ENCODE measurements at places on chromosomes 1 and 21.

- no peak for DNase-seq
Measured at GRCh38 chr1:202085682-202086373, 36.9 kb upstream of the GPR37L1 start.

- DNase-seq = no peak
Measured at GRCh38 chr21:41954654-41955499, 1.1 kb upstream of the C2CD2 start.

DNA sequence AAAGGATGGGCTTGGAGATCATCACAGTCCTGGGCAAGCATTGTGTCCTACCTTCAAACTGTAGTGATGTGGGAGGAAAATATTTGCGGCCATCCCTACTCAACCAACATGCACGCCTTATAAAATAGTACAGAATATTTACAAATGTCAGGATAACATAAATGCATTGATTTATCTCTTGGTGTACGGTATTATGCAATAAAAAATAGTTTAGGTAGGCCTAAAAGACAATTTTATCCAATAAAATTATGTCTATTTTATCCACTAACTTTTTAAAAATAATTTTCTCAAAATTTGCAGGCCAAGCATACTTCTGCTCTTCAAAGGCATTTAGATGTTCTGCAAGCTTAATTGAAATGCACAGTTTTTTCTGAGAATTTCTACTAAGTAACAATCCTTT lies at the start of gene OR2T1:
OR2T1 (plus strand) TSS at position 301 of the 400 bp plus-strand sequence. CDS start 3,100 bp downstream, outside the sequence.
- DNase-seq = no peak

DNA sequence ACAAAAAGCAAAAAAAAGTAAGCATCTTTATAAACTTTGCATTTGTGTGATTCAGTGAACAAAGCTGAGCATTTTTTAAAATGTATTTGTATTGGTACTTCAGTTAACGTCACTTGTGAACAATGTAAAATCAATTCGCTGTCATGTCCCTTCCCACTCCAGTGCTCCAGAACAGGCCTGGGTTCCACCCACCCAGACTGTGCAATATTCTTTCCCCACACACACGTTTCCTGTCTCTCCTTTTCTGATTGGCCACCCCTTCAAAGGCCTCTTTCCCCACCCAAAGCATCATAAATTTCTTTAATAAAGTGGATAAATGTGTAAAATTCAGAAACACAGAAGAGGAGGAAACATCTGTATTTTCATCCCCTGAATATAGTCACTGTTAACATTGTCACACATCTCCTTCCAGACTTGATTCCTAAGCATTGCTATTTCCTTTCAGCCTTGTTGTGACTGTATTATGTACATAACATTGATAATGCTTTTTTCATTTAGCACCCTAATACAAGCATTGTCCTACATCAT lies 12.0 kb downstream of the CLEC20A start:
- DNase-seq = no peak

DNA sequence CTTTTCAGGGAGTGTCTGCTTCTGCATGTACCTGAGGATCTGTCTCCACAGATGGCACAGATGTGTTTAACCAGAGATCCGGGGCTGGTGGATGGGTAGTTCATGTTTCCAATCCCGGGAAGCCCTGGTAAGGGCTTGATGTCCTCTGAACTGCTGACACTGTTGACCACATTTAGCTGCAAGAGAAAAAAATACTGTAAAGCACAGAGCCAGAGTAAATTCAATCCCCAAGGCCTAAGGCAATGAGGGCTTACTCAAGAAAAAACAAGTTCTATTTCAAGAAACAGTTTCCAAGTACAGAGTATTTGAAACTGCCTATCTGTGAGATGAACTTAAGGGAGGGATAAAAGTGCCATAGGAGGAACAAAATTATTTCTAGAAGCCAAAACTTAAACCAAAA lies 25.1 kb downstream of the RXRG start:
- DNase-seq = no peak

- DNase-seq = no peak
Measured at GRCh38 chr1:168728473-168729404, at the start of gene DPT. TSS of gene DPT (minus strand) at chr1:168729206. CDS start at chr1:168729174, 32 bp downstream.

GRCh38 chr21:18368205-18368604 lies 35.4 kb downstream of the TMPRSS15 start:
- no peak for DNase-seq

DNA sequence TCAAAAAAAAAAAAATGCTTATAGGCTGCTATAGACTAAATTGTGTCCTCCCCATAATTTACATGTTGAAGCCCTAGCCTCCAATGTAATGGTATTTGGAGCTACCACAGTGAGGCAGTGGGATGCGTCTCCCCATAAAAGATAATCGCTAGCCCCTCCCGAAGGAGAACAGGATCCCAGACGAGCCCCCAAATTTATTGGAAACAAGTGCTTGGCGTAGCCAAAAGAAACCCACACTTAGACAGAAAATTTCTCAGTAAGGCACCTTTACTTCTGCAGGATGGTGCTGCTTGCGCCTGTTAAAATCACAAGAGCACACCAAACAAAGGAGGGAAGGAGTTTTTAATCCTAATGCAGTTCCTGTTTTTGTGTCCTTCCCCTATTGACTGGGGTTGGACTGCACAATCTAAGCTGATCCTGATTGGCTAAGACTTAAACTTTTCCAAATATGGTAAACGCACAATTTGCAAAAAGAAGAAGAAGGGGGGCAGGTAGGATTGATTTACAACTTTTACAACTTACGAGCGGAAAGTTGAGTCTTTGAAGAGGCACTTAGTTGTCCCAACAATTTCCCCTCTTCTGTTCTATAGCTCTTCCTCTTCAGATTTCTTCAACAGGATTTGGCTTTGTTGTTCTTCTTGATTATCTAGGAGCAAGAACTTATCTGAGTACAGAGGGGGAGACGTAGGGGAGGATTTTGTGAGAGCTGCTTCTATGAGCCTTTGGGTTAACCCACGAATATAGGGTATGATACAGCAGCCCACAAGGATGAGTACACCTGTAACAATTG lies 3.0 kb upstream of the IPP start:
- no peak for DNase-seq

DNA sequence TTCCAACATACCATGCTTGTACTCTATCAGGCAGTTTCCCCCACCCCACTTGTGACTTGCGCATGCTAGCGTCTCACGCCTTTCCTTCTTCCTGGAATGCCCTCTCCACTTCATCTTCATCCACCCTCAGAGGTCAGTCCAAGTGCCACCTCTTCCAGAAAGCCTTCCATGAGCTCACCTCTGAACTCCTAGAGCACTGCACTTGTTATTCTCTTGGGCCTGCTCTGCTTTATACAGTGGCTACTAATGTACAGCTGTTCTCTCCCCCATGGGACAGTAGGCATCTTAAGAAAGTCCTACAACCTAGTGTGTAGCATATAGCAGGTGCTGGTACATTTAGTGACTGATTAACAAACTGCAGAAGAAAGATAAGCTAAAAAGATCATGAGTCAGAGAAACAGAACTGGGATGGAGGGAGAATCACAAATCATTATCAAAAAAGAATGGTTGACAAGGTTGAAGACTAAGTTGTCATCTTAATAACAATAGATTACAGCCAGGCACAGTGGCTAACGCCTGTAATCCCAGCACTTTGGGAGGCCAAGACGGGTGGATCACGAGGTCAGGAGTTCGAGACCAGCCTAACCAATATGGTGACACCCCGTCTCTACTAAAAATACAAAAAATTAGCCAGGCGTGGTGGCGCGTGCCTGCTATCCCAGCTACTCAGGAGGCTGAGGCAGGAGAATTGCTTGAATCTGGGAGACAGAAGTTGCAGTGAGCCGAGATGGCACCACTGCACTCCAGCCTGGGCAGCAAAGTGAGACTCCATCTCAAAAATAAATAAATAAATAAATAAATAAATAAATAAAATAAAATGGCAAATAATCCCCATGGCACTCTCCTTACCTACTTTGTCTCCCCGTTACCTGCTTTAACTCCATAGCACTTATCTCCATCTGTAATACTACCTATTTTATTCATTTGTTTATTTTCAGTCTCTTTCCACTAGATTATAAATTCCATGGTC lies 16.3 kb upstream of the TSPAN1 start:
- no peak for DNase-seq

- no peak for DNase-seq
Measured at GRCh38 chr1:197180252-197180878, 33.9 kb upstream of the ASPM start.

- DNase-seq = no peak
Measured at GRCh38 chr1:217021400-217021799, 298.2 kb upstream of the ESRRG start.

DNA sequence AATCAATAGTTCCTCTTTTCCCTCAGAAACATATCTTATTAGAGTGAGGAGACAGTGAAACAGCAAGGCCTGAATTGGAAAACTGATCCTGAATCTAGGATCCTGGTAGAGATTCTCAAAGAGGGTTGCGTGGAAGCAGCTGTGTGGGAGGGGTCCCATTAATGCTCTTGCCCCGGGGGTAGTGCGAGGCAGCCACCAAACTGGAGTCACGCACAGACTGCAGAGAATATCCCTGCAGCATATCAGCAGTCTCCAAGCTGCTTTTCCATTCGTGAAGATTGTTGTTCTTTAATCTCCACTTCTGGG lies 150.1 kb downstream of the DISC1 start:
- no peak for DNase-seq

GRCh38 chr1:110196917-110197765 lies 13.0 kb upstream of the KCNC4 start:
- peak; percentile 21 for DNase-seq

GRCh38 chr1:55195521-55196233 lies 19.5 kb downstream of the USP24 start:
- no peak for DNase-seq

- no peak for DNase-seq
Measured at GRCh38 chr1:104463126-104463697, 713.5 kb downstream of the AMY1C start.
